GM04503 (cell line): ENCODE measurements at places on chromosomes 13 and 19.
A peak's percentile ranks its signal among the peaks of the same experiment; 100 is the strongest.

DNA sequence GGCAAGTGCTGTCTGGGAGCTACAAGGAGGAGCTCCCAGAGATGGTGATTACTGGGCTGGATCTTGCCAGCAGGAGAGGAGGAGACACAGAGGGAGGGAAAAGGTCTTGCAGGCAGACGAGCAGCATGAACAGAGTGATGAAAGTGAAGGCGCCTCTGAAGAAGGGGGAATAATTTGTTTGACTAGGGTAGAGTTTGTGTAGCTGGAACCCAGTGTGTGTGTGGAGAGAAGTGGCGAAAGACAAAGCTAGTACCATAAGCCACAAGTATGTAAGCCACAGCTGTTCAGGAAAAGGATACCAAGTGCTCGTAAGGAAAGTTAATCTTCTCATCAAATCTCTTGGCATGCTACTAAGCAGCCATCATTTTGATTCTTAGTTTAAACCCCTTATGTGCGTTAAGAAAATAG, 5.4 kb downstream of the FLT1 start:
- no peak for DNase-seq

DNA sequence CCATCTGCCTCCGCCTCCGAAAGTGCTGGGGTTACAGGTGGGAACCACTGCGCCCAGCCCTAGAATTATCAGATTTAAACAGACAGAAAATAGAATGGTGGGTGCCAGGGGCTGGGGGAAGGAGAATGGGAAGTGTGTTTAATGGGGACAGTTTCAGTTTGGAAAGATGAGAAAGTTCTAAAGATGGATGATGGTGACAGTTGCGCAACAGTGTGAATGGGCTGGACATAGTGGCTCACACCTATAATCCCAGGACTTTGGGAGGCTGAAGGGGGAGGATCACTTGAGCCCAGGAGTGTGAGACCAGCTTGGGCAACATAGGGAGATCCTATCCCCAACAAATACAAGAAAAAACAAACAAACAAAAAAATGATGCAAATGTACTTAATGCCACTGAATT, 15.9 kb downstream of the KANK2 start:
- no peak for DNase-seq

DNA sequence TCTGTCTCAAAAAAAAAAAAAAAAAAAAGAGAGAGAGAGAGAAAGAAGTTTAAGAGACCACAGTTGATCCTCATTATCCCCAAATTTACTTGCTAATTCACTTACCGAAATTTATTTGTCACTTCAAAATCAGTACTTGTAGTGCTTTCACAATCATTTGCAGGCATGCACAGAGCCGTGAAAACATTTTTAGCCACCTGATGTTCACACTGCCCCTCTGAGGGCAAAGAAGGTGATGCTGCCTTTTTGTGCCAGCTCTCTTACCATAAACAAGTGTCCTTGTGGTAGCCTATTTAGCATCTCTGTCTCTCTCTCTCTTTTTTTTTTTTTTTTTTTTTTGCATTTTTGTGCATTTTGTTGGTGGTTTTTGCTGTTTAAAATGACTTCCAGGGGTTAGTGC, 24.1 kb upstream of the CASP14 start:
- no peak for DNase-seq

- no peak for DNase-seq
Observed at GRCh38 chr13:110886870-110887596, 27.8 kb downstream of the ANKRD10 start.

DNA sequence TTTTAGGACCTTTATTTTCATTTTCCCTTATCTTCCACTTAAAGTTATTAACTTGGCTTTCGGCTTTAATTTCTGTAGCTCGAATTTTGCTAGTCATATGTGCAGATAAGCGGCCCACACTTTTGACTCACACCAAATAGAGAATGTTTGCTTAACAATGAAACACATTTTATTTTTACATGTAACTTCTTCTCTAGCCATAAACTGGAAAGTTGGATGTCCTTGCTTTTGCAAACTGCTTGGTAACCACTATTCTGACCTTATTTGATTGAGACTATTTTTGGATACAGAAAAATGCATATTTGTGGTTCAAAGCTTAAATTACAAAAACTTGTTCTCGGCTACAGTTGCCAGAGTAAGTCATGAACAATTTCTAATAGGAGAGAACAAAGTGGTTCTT, 600.0 kb downstream of the KCTD12 start:
- DNase-seq, result peak; percentile 45
